Ammon's horn (tissue), 1 donor: ENCODE measurements at places on chromosomes 2 and 18.
A peak's percentile ranks its signal among the peaks of the same experiment; 100 is the strongest.

GRCh38 chr2:128258218-128258617, 60.5 kb downstream of the HS6ST1 start:
- no peak for DNase-seq

DNA sequence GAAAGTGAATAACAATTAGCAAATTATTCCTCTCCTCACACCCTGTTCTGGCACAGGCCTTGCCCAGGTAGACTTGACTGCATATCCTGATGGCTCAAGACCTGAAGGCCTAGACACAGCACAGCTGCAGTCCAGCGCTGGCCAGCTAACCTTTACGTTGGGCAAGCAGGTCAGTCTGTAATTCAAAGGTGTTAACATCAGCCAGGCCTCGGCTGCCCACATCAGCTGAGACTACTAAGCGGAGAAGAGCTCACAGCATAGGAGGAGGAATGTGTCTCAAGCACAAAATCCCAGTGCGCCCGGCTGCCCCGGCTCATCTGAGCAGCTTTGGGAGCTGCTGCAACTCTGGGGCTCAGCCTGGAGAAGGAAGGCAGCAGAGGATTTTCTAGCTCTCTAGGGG, 33.5 kb upstream of the OTOF start:
- no peak for DNase-seq

GRCh38 chr2:10097352-10098148, 17.3 kb upstream of the CYS1 start:
- DNase-seq, result peak; percentile 75

GRCh38 chr2:181954538-181954883, 31.1 kb upstream of the PPP1R1C start:
- DNase-seq, result no peak

DNA sequence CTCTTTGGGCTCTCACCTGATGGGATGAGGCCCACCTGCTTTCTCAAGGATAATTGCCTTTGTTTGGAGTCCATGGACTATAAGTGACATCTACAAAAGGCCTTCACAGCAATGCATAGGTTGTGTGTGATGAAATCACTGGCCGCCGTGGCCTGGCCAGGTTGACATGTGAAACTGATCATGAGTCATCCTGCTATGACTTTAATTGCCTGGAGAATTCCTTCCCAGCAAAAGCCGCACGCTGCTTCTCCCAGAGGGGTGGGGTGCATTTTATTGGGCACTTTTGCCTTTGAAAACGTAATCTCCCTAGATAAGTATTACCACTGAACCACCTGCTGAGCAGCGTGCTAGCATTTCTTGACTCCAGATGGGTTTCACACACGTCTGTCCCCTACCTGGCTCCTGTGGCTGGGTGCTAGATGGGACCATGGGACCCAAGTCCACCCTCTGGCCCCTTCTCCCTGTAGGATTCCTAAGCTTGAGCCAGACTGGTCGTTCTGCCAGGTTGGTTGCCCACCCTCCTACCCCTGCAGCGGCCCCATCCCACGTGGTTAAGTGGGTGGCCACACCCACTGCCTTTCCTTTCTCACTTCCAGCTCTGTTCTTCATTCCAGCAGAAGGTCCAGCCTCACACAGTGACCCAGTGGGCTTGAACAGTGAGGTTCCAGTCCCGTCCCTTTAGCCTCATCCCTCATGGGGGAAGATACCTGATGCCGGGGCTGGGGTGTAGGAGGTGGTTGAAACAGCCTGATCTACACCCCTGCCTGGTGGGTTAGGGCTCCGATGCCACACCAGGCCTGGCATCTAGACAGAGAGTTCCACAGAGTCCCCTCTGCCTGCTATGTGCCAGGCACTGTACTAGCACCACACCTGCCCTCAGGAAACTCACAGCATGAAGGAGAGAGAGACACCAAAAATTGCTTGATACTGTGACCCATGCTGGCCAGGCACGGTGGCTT, 89.6 kb downstream of the GBX2 start:
- no peak for DNase-seq

DNA sequence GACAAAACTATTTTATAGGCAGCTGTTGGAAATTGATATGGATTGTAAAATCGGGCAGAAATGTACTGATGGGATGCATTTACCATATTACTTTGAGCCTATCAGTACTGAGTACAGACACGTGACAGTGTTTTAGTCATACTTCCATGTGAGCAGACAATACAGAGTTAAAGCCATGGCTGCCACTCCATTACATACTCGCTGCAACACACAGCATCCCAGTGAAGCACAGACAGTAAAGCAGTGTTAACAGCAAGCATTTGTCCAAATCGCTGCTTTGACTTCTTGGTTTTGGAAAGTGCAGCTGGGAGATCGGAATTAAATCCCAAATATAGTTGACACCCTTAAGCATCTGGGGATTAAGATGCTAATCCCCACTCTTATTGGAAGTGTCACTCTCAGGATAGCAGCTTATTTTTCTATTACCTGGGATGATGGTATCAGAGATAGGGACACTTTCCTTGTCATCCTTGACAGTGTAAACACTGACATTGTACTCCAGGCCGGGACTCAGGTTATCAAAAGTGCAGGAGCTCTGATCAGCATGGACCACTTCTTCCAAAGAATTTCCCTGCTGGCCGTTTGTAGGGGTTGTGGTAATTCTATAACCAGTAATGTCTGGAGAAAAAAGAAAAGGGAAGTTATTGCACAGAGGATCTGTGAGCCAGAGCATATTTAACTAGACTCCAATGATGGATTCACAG, 41.6 kb downstream of the FN1 start:
- DNase-seq, result no peak

GRCh38 chr2:164014791-164015190, 279.0 kb upstream of the FIGN start:
- DNase-seq, result no peak

GRCh38 chr2:239926587-239927232, 98.4 kb downstream of the NDUFA10 start:
- no peak for DNase-seq

- no peak for DNase-seq
Measured at GRCh38 chr2:230930928-230931555, 6.0 kb upstream of the GPR55 start.

DNA sequence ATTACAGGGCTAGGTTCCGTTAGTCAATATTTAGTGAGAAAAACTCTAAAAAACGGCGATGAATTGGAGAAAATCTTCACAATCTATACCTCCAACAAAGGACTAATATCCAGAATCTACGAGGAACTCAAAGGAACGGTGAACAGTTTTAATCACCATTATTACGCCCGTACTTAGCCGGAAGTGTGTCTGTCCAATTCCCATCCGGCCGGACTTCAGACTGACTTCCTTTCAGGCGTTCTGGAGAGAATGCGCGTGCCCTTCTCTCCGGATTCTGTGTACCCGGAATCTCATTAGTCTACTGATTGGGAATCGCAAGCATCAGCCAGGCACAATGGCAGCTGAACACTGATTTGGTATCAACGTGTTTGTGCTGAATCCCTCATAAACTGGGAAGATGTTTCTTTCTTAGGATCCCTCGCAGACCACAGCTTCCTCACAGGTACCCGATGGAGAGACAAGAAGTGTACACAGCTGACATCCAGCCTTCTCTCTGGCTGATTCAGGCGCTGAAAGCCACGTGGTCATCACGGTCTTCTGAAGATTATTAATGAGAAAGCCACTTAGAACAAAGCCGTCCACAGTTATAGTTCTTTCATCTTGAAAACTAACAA, 239.9 kb downstream of the ZNF516 start:
- no peak for DNase-seq

DNA sequence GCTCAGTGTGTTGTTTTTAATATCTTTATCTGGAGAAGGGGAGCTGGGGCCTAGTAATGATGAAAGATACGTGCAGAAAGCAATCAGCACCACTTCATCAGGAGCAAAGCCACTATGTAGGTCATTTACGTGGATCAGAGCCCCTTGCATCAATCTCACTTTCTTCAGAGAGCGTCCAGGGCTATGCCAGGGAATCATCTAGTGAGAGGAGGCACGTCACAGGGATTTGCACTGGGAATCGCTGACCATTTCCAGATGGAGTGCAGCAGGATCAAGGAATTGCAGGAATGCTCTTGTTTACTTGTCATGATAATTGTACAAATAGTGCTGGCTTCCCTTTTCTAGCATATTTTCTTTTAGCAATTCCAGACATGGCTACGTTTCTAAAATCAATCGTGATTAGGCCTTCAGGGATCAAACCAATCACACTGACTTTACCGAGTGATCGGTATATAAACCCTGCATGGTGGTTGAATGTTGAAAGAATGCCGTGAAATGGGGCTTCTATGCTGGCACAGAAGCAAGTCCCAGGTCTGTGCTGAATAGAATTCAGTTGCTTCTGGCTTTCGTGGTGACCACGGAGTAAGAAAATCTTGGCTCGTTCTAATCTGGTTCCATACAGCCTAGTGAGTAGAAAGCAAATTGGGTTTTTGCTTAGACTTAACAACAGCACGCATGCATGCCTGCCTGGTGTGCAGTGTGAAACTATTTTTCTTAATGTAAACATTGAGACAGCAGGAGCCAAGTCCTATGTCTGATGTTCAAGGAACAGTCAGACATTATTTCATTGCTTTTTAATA, 122.8 kb downstream of the TMEM200C start:
- no peak for DNase-seq

DNA sequence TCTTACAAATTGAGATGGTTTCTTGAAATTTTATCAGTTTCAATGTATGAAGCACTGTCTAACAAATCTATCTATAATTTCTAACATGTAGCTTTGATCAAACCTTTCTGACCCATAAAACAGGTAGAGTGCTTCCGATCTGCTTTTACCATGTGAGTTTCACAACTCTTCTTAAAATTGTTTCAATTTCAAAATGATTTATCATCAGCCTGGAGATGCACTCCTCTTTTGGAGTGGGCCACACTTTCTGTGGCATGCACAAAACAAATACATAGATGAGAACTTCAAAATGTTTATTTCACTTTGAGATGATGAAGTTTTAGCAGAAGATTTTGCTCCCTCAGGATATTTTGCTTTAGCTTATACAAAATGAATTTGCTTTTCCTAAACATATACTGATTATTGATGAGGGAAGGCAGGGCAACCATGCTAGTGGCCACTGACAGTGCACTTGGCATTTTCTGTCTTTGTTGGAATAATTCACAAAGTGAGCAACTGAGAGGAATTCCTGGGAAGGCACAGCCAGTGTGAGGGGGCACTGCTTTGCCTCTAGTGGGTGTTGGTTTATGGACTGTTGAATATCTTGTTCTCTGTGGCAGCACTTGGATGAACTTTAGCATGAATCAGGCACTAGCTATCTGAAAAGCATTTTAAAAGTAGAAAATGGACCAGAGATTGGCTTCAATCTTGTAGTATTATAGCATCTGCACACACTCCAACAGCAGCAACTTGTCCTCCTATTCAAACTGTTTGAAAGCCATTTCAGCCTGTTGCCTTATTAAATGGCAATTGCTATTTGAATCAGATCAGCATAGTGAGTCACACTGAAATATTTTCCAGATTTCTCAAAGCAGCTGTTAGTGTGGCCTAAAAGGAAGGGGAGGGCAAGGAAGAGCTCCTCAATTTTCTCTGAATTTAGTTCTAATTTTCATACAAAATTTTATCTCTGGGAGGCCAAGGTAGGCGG, 193.2 kb downstream of the CCDC85A start:
- DNase-seq, result peak; percentile 4

- DNase-seq, result no peak
Measured at GRCh38 chr2:88545118-88545517, 82.1 kb downstream of the EIF2AK3 start.

DNA sequence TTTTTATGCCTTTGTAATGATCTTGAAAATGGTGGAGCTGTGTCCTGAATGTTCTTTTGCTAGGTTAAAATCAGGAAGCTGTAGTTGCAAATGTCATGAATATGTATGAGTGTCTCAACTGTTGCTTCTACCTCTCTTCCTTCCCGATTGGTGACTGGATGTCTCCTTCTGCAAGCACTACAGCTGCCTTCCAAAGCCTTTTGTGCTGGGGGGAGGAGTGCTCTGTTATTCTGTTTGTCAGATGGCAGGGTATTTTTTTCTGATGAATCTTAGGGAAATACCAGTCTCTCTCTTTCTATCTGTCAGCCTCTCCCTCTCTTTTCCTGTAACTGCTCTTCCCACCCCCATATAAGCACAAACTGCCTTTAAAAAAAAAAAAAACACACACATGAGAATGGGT, 1396.3 kb upstream of the CELF4 start:
- peak; percentile 4 for DNase-seq

- no peak for DNase-seq
Measured at GRCh38 chr2:197131558-197131855, 179.1 kb downstream of the ANKRD44 start.

DNA sequence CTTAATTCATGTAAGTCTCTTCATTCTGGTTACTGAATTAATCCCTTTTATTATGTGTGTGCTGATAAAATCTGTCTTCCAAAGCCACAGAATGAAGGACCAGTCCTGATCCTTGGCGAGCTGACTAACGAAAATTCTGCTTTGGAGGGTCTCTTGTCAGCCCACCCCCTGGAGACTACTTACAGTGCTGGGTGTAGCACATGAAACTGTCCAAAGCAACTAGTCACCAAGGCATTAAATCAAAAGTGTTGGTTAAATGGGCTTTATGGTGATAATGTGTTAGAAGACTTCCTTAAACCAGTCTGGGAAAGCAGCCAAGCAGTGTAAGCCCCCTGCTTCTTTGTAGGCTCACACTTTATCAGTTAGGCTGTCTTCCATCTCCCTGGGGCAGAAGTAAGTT, 420.2 kb downstream of the SUCLG1 start:
- DNase-seq, result no peak

DNA sequence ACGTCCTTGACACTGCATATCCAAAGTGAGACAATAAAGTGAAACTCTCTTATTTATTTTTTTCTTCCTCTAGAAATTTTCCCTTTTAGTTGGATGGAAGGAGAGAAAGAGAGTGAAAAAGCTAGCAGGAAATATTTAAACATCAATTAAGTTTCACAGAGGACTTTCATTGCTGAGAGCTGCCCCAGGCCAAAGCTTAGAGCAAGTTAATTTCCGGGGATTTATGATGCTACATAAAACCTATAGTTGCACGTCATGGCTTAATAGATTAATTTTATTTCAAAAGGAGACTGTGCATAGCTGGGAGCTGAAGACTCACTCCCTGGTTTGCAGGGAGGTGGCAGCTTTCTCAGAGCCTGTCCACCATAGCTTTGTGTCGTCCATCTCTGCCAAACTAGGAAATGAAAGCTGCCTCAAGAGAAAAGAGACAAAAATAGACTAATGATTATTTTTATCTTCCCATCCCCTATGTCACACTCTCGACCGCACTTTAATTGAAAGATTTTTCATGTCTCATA, 323.3 kb upstream of the RAB6C start:
- no peak for DNase-seq

DNA sequence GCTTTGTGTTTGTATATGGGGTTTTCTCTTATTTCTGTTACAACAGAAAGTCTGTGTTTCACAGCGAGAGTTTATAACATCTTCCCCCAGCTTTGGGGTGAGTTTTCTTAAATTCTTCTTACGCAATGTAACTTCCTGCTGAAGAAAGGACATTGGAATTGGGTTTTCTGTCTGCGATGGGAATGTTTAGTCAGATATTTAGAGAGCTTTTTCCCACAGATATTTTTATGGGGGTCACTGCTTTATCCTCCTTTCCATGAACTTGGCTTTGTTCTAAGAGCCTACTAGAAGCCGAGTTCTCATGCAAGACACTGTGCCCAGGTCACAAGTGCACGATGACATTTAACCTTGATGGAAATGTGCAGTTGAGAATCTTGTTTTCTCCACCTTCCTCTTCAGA, 22.1 kb downstream of the B3GNT2 start:
- no peak for DNase-seq

- DNase-seq, result no peak
Measured at GRCh38 chr2:215727507-215728503, 285.5 kb downstream of the MREG start.
